ENCODE measurements at places on chromosomes 1 and 21.

DNA sequence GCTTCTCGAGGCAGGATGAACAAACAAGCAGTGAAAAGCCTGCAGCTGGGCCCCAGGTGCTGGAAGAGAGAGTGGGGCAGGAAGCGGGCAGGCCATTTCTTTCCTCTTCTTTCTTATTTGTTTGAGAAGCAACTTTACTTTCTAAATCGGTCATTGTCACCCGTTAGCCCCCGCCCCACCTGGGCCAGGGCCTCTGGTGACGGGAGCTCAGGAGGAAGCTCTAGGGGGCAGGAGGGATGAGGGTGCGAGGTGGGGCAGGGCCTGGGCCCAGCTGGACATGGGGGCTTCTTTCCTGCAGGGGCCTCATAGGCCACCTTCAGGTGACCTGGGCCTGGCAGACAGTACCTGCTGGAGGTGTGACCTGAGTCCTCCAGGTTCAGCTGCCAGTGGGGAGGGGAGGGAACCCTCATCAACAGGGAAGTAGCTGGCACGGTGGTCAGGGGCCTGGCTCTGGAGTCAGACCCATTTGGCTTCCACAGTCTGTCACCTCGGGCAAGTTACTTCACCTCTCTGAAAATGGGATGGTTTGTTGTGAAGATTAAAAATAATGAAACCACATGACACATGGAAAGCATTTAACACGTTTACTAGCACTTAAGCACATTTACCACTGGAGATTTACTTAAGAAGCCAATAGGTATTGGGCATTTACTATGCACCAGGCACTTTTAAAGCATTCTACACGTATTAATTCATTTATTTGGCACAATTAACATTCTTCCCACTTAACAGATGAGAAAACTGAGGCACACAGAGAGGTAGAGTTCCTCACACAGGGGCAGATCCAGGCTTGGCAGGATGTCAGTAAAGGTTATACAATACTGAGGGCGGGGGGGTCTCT lies 54.1 kb upstream of the ID3 start:
- DNase-seq: peak; percentile 29

DNA sequence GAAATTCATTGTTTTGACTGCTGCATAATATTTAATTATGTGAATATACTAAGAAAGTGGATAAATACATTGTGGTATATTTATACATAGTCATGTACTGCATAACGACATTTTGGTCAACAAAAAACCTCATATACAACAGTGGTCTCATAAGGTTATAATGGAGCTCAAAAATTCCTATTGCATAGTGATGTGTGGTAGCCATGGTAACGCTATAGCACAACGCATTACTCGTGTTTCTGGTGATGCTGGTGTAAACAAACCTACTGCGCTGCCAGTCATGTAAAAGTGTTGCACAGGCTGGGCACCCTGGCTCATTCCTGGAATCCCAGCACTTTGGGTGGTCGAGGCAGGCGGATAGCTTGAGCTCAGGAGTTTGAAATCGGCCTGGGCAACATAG lies 52.6 kb upstream of the NHLH2 start:
- DNase-seq: no peak

DNA sequence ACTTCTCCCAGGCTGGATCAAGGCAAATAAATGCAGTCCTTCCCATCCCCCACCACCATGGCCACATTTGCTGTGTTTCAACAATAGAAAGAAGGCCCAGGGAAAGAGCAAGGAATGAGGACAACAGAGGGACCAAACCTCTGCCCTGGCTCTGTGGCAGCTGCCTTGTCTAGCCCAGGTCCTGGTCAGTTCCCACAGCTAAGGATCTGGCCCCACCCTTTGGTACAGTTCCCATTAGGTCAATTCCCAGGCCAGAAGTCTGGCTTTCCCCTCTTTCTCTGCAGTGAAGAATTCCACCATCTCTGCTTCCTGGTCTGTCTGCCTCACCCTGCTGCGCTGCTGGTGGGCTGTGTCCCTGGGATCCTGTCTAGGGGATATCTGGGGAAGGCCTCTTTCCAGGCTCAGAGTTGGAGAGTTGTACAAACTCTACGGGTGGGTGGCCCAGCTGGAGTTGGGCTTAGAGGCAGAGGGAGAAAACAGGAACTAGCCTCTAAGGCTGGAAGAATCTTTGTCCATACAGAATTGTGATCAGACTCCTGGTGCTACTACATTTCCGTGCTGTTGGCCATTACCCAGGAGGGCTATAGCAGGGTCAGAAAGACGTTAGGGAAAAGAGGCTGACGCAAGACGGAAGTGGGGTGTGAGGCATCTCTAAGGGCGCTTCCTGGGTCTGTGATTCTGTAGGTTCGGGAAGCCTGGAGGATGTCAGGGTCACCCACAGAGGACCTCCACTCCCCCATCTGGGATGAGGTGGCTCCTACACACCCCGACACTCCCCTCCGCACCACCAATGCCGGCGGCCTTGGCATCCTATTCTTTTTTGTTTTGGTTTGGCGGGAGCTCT lies 953 bp upstream of the NDUFS2 start:
- no peak for DNase-seq

DNA sequence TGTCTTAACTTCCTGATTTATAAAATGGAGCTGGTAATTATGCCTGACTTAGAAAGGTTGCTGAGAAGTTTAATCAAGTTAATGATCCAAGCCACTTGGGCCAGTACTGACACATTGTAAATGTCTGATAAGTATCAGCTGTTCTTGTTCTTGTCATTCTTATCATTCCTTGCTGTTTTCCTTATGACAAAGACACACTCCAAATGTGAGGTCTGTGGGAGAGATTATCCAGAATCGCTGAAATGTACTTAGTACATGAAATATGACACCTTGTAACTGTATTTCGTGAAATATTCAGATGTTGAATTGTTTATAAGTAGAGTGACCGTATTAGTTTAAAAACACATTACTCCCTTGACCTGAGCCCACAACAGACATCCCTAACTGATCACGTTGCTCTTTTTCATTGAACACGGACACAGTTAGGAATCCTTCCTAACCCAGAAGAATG lies 6.1 kb downstream of the AADACL4 start:
- DNase-seq: no peak

GRCh38 chr1:238088560-238089290 lies 198.0 kb upstream of the ZP4 start:
- DNase-seq: no peak

GRCh38 chr1:229146647-229147046 lies 124.3 kb upstream of the RAB4A start:
- no peak for DNase-seq

DNA sequence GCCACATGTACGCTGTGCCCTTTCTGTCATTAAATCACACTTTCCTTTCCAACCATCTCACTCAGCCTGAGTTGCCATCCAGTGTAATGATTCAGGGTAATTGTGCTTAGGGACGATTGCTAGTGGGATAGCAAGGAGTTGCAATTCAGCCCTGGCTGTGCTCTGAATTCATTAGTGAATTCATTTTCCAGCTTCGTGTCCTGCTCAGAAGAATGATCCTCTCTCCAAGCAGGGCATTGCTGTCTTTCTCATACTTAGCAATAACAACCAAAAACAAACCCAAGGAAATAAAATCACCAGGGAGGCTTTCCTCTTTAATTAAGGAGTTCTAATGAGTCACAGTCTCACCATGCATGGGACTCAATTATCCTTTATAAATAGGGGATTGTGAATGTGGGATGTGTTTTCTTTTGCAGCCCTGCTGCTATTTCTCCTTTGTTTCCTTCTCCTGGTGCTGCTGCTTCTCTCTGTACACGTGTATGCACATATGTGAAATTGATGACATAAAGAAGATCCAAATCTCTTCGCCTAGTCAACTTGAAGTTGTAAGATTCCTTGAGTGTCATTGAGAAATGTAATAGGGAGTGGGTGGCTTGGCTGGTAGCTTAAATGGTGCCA lies 167.0 kb downstream of the TSEN15 start:
- DNase-seq: no peak

GRCh38 chr1:165942927-165943597 lies 115.6 kb downstream of the UCK2 start:
- no peak for DNase-seq

DNA sequence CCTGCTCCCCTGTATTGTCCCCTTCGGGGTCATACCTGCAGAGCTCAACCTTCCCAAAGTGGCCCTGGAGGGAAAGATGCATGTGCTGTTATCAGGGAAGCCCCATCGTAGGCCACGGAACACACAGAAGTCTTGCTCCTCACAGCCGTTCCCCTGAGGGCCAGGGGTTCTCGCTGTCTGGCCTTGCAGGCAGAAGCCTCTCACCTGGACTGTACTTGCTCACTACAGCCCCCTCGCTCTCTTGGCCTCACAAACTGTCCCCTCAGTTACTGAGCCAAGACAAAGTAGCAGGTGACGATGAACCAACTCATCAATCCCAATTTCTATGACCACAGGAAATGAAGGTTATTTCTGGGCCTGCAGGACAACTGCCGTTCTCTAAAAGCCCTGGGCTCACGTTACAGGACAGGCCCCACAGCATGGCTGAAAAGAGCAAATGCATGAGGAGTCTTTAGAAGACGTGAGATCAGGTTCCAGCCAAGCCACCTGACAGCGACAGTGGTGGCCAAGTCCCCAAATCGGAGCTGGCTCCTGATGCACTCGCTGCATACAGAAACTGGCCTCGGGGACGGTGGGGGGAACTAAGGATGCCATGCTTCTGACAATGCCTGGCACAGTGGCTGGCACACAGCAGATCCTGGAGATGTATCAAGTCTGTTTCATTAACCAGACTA lies 95.0 kb downstream of the RAVER2 start:
- DNase-seq: no peak

DNA sequence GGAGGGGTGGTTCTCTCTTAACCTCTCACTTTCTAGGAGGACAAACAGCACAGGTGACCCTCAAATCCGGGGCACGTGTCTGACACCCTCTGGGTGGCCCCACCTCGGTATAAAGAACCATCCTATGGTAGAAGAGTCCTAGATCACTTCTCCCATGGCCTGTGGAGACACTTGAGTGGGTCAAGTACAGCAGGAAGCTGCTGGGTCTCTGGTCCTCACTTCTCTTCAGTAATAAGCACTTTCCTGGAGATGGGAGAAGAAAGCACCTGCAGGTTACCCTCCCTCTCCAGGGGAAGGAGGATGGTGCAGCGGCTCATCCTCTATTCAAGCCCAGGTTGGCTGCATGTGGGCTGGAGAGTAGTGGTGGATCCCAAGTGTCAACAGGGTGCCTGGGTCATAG lies 17.0 kb downstream of the S100A7 start:
- DNase-seq: no peak

DNA sequence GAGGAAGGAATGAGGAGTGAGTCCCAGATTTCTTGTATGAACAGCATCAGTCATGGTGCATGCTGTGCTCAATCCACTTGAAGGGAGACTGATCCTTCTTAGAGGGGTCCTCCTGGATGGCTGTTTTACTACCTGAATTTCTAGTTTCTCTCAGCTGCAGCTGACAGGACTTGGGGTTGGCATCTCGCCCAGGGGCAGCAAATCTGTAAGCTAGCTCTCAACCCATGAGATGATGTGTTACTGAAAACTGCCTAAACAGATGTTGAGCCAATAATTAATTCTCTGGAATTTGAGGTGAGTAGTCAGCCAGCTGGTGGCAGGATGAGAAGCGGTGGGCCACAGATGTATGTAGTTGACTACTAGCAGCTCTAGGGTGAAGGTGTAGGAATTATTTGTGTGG lies 19.6 kb downstream of the BACH1 start:
- no peak for DNase-seq

DNA sequence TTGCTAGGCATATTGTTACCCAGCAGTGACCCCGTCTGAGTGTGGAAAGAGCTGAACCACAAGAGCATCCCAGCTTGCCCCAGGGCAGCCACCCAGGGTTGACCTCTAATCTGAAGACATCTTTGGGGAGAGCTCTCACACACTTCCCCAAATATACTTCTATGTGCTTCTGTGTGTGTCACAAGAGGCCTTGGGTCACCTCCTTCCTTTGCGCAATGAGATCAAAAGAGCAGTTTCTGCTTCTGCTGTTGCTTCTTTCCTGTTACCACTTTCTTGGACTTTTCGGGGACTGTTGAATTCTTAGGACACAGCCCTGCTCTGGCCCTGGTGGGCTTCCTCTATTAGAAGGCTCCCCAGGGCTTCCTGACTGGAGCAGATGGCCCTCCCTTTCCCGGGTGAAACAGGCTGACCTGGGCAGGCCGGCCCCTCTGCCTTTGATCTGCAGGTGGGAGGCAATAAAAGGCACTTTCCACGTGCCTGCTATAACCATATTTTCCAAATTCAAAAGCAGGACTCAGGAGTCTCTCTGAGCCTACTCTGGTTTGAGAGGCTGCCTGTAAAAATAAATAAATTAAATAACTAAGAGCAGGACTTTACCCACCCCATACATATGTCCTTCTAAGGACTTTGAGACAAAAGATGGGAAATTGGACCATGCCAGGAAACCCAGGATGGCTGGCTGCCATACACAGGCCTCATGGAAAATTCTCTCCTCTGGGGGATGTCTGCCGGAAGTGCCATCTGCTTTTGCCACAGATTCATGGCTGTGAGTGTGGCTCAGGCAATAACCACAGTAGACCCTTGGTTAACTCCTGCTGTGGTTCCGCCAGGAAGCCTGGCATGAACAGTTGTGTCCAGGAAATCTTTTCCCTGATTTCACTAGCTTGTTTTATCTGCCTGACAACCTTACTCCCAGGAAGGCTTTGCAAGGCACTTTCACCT lies 28.3 kb upstream of the RCSD1 start:
- DNase-seq: peak; percentile 27

All from CD4-positive, alpha-beta T cell treated with Interleukin-1 beta for 1 hour (primary cell).